CD8-positive, alpha-beta memory T cell (primary cell): ENCODE measurements at places on chromosomes 11 and 22. TPM values are rescaled to one million over a fixed set of nuclear protein-coding genes. Genes with fewer than 3 reads are reported as not detected.
A peak's percentile ranks its signal among the peaks of the same experiment; 100 is the strongest.

DNA sequence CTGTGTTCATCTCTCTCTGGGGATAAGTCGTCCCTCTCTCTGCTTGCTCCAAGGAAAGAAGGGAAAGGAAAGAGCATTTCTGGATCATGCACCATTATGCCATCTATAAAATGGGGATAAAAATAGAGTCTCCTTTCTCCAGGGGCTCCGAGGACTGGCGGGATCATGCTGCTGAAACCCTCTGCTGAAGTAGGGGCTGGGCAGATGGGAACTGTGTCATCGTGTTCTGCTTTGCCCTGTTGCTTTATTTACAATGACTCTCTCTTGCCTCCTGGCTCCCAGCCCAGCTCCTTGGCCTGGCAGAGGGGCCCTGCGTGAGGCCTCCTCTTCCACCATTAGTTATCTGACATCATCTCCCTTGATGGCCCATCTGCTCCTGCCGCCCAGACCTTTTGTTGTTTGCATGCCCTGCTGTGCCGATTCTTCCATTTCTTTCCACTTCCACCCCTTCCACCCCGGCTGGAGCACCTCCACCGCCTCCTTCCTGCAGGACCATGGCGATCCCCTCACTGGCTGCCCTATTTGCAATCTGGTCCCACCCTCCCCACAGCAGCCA is 200.9 kb downstream of the MYO18B start:
- no peak for DNase-seq

DNA sequence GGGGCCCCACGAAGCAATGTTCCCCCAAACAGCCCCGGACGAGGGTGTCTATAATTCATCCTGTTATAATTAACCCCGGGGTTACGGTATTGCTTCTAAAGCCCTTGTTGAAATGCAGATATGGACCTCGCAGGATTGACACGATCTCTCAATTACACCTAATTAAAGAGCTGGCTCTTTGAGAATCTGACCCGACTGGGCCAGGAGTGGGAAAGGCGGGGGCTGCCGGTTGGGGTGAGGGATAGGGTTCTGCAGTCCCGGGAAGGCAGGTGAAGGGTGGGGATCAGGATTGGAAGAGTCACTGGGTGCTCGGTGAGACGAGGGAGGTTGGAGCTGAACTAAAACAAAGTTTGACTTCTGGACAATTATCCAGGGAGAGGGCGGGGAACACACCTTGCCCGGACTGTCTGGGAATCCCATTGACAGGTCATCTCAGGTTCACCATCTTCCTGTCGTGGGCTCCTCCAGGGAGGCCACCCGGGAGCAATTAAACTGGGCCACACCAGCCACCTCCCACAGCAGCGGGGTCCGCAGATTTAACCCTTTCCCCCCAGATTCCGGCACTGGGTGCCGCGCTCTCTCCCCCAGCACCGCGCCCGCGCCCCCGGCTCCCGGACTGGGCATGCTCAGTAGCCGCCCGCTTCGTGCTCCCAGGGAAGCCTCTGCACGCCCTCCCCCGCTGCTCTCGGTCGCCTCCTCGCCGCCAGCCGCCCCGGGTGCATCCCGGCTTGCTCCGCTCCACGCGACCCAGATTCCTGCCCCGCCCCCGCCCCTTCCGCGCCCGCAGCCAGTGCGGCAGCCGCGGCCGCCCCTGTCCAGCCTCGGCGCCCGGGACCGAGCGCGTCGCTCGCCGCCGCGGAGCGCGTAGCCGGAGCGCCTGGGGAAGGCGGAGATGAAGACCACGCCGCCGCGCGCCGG is at the start of gene ELMOD1:
ELMOD1 (plus strand) TSS at position 688 of the 918 bp plus-strand sequence. CDS start 27,043 bp downstream, outside the sequence.
- peak; percentile 12 for DNase-seq

GRCh38 chr11:60288531-60288930 is 8.1 kb downstream of the MS4A4A start:
- no peak for DNase-seq

DNA sequence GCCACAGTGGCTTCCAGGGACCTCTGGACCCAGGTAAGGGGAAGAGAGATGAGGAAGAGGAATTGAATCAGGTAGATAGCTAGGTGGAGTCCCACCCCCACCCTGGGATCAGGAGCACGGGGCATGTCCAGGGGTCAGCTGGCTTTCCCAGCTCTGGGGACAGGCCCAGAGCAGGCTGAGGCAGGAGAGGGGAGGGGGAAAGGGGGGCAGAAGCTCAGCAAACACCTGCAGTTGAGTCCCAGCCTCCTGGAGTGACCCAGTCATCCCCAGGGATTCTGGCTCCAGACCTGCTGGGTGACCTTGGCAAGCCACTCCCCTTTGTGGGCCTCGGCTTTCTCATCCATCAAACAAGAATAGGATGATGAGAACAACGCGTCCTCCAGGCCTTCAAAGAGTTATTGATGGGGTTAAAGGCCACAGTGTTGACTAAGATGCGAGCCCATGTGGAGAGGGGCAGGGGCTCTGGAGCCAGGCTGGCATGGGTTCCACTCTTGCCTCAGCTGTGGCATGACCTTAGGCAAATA is 16.0 kb downstream of the STARD10 start:
- no peak for DNase-seq

- no peak for DNase-seq
Observed at GRCh38 chr11:112725636-112726035, 235.6 kb upstream of the NCAM1 start.

GRCh38 chr22:25111579-25112517 is 87.8 kb upstream of the CRYBB3 start:
- DNase-seq: no peak

GRCh38 chr11:94823102-94823732 is 55.1 kb downstream of the AMOTL1 start:
- no peak for DNase-seq

DNA sequence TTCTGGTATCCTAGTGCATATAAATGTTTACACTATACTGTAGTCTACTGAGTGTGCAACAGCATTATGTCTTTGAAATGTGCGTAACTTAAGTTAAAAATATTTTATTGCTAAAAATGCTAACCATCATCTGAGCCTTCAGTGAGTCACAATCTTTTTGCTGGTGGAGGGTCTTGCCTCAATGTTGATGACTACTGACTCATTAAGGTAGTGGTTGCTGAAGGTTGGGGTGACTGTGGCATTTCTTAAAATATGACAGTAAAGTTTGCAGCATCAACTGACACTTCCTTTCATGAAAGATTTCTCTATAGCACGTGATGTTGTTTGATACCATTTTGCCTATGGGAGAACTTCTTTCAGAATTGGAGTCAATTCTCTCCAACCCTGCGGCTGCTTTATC is 8.5 kb upstream of the CREBZF start:
- no peak for DNase-seq

- DNase-seq: no peak
Observed at GRCh38 chr11:113638376-113638775, 67.7 kb downstream of the TMPRSS5 start.

DNA sequence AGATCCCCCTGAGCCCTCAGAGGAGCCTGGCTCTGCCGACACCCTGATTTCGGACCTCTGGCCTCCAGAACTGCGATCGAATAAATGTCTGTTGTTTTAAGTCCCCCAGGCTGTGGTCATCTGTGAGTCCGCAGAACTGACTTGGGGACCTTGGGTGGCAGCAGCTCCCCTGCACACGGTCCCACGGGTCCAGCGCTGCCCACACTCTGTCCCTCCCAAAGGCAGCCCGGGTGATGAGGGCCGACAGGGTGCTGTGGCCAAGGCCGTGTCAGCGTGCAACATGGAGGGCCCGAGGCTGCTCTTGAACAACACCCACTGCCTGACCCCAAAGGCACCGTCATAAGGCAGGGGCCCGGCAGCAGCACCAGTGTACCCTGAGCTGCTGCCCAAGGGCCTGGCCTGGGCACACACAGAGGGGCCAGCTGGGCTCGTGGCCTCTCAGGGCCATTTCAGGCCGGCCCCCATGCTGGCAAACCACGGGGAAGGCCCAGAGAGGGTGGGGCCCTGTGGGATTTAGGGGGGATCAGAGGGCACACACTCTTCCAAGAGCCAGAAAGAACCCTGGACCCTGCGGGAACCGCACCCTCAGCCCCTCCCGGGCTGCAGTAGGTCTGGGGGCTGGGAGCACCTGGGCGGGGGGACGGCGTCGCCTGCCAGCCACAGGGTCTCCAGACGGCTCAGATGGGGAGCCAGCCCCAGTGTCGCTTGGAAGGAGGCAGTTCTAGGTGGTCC is 77.1 kb upstream of the PRR5 start:
- DNase-seq: no peak

- no peak for DNase-seq
Observed at GRCh38 chr11:47509077-47509536, 43.8 kb downstream of the CELF1 start.

DNA sequence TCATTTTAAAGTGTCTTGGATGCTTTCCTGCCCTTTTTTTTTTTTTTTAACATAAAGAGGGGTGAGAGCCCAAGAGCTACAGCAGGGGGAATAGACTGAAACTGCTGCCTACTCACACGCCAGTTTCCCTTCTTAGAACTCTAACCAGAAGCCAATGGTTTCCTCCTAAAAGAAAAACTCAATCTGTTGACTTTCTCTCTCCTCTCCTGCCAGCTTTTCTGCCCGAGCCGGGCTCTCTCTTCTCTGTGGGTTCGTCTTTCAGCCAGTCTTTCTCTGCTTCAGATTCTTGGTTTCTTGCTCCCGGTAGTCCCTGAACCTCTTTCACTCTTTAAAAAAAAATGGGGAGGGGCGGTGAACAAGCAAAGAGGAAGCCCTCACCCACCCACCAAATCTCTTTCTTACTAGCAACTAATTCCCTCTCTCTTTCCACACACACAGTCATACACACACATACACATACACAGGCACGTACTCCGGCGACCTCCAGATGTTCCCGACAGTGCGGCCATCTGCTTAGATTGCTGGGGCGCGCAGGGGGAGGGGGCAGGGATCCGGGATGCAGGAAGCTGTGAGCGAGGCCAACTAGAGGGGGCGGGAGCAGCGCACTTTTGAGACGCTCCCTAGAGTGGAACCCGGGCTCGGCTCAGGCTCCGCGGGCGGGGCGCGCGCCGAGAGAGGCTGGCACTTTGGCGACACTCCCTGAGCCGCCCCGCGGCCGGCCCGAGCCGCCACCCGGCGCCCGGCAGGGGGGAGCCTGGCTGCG is 444 bp upstream of the TSKU start:
- no peak for DNase-seq

- DNase-seq: no peak
Observed at GRCh38 chr11:128424851-128425285, 162.5 kb downstream of the ETS1 start.

DNA sequence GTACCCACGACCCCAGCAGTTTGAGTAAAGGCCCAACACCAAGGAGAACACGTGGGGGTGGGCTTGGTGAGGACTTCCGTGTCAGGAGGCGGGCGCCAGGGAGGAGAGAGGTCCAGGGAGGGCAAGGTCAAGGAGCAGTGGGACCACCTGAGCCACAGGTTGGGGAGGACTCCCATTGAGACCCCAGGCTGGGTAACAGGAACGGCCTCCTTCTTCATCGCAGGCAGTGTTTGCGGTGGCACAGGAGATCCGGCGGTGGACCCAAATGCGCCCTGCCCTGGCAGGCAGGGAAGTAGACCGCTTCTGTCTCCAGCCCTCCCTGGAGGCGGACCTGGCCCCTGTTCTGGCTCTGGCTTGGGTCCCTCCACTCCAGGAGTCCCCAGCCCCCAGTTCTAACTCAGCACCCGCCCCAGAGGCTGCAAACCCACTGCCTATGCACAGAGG is 5.9 kb upstream of the TBX1 start:
- DNase-seq: no peak

DNA sequence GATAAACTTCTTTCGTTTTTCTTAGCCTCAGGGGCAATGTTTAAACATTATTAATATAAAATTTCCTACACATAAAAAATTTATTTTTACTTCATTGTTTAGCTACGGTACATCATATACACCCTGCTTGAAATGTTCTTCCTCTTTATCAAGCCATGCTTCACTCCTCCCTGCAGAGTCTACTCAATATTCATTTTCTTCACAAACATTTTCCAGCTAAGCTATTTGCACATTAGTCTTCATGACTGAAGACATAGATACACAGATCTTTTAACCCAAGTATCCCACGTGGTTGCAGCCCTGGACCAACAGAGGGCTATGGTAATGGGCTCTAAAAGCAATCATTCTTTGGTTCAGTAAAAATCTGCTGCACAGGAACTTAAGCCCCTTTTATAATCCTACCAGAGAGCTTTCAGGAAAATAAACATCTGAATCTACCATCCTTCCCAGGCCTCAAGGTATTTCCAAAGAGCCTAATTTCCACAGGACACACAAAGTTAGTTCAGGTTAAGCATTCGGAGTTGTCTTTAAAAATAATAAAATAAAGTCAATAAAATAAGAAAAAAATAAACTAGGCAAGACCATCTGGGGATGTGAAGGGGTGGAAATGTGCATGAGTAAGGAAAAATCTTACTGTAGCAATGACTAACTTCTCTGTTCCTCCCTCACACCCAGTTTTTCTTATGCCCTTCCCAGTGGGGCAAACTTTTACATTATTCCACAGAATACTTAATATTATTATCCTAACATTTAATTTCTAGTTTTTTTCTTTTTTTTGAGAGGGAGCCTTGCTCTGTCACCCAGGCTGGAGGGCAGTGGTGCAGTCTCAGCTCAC is 21.6 kb upstream of the OR6X1 start:
- no peak for DNase-seq

- DNase-seq: no peak
Observed at GRCh38 chr11:64667154-64667745, 55.7 kb downstream of the NRXN2 start.

DNA sequence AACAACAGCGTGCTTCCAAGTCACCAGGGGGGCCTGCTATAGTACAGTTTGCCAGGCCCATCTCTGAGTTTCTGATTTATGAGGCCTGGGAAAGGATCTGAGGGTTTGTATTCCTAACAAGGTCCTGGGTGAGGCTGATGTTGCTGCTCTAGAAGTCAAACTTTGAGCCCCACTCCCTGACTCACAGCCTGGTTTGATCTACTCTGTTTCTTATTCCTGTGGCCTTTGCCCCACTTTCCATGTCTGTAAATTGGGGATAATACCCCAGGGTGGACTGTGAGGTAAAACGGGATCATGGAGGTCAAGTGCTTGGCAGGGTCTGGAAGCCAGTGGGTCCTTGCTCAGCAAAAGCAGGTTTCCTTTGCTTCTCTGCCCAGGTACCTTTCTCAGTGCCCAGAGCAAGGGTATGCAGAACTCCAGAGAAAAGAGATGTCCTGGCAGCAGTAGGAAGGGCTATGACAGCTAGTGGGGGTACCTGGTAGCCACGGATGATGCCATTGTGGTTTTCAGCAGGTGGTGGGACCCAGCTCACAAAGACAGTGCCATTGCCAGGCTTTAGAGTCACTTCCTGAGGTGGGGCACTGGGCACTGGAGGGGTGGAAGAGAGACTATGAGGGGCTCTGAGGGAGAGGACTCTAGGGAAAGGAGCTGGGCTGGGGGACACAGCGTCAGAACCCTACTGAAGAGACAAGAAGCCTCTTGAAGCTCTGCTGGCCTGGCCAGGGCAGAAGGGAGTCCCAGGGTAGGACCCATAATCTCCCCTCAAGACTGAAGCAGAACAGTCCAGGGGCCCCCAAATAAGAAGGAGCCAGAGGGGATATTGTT is 2.8 kb downstream of the ROBO4 start:
- DNase-seq: no peak

- no peak for DNase-seq
Observed at GRCh38 chr11:129528296-129528695, 152.6 kb downstream of the BARX2 start.

GUCY1A2 gene
- not detected for total RNA-seq

PNPLA3 gene
- total RNA-seq: not detected

MUC15 gene
- not detected for total RNA-seq

CHADL gene
- total RNA-seq: 0.16 TPM

HTR3A gene
- total RNA-seq: not detected
